Transverse colon (tissue), 4 donors: ENCODE measurements at places on chromosomes 1 and 21. TPM values are rescaled to one million over a fixed set of nuclear protein-coding genes. Genes with fewer than 3 reads are reported as not detected.

Gene RNU1-3
- under 0.01 TPM for total RNA-seq

Gene S100A10
- 273 TPM for total RNA-seq

DNA sequence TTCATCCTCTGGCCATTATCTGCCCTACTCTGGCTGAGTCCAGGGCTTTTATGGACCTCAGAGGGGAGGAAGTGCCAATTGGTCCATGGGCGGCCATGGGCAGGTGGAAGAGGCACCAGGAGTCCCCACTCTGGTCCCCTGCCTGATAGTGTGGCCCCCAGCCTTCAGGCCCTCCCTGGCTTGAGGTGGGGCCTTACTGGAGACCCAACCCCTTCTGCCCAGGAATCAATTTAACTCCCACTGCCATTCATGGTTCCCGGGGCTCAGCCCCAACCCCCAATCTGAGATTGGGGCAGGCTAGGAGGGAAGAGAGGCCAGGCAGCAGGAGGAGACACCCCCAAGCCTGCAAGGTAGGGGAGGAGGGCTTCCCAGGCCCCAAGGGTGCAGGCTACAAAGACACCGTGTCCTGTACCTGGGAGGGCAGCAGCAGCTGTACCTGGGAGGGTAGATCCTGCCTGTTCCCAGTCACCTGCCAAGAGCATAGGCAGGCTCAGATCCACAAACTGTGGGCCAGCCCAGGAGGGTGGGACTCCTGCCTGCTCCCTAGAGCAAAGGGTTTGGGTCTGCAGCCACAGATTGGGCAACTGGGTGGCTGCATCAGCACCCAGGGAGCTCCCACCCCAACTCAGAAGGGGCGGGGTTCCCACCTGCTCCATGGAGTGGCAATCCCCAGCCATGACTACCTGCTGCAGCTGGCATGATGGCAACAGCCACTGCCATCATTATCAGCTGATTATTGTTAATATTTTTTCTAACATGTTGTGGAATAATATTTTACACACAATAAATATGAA lies 1044.1 kb upstream of the B3GALT2 start:
- no peak overlapping the region for H3K27ac ChIP-seq
- no peaks in the 10 kb centered on the region for H3K36me3 ChIP-seq
- H3K4me1 ChIP-seq: no peaks in the 10 kb centered on the region
- no peaks in the 10 kb centered on the region for H3K27me3 ChIP-seq
- DNase-seq: no peak
- H3K4me3 ChIP-seq: no peak overlapping the region

DNA sequence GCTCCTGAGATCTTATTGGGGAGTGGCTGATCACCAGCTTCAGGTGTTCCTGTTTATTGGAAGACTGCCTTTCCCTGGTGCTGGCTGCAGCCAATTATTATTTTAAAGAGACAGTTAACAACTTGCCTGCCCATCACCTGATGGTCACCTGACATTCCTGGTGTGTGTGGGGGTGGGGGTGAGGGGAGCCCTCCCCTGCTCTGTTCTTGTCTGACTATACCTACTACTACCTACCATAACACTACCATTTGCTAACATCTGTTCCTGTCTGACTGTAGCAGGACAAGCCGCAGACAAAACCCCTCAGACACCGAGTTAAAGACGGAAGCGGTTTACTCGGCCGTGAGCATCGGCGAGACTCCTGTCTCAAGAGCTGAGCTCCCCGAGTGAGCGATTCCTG lies 54.9 kb upstream of the NBPF3 start:
- no peak for DNase-seq
- H3K4me3 ChIP-seq: no peak overlapping the region
- H3K27me3 ChIP-seq: peaks cover 14% of the 10 kb centered on the region
- no peaks in the 10 kb centered on the region for H3K4me1 ChIP-seq
- H3K27ac ChIP-seq: no peak overlapping the region

DNA sequence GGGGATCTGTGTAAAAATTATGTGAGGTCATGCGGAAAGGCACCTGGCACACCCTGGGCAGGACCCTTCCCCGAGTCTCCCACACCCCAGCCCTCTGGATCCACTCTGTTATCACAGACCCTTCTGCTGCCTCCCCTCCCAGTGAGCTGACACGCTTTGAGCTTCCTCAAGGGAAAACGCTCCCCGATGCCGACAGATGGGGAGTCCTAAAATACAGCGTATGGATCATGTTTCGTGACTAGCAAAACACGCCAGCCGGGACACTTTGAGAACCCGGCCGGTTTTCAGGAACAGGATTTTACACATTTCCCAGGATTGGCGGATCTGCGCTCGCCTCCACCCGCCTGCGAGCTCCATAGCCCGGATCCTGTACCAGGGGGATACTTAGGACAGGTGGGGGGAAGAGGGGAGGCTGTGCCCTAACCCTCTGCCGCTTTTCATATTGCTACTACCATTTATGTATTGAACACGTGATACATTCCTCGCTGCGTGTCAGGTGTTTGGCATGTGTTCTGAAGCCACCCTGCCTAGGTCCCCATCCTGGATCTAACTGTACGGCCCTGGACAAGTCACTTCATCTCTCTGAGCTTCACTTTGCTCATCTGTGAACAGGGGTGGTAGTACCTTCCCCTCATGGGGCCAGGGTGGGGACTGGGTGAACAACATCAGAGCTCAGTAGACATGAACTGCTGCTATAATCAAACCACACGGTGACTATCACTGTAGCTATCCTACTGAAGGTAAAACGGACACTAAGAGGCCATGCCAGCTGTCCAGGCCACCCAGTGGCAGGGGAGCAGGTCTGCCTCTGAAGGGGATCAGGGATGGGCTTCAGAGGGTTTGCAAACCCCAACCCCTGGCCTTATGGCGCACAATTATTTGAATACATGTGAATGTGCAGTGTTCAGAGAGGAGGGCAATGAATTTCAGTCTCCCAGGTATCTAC lies 63.2 kb downstream of the SSBP3 start:
- peaks cover 45% of the 10 kb centered on the region for H3K4me1 ChIP-seq
- H3K4me3 ChIP-seq: no peak overlapping the region
- H3K27me3 ChIP-seq: no peaks in the 10 kb centered on the region
- no peaks in the 10 kb centered on the region for H3K36me3 ChIP-seq

DNA sequence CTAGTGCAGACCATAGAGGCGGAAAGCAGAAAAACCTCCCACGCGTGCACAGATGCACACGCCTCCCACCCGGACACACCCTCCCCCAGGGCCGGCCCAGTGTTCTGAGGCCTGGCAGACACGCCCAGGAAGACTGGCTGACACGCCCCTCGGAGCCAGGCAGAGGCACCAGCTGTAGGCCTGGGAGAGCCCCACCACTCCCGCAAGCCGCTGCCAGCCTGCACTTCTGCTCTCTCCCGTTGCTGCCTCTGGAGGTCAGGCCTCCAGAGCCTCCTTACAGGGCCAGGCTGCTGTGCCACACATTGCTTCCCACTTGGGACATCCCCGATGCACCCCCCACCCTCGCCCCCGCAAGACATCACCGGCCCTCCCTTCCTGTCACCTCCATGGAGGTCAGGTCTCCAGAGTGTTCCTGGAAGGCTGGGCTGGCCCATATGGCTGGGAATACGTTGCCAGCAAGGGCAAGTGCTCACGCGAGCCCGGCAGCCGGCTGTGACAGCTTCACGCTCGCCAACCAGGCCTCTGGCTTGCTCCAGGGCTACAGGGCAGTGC lies 40.4 kb downstream of the CASZ1 start:
- peak; percentile 90 for DNase-seq
- H3K36me3 ChIP-seq: no peaks in the 10 kb centered on the region
- H3K27ac ChIP-seq: peak overlapping the region; percentile 87
- no peak overlapping the region for H3K4me3 ChIP-seq

GRCh38 chr1:56477164-56478111 lies 101.9 kb downstream of the PLPP3 start:
- H3K4me3 ChIP-seq: peak overlapping the region; percentile 44
- no peaks in the 10 kb centered on the region for H3K36me3 ChIP-seq
- H3K27me3 ChIP-seq: peaks cover 11% of the 10 kb centered on the region
- no peaks in the 10 kb centered on the region for H3K4me1 ChIP-seq
- peak; percentile 52 for DNase-seq

DNA sequence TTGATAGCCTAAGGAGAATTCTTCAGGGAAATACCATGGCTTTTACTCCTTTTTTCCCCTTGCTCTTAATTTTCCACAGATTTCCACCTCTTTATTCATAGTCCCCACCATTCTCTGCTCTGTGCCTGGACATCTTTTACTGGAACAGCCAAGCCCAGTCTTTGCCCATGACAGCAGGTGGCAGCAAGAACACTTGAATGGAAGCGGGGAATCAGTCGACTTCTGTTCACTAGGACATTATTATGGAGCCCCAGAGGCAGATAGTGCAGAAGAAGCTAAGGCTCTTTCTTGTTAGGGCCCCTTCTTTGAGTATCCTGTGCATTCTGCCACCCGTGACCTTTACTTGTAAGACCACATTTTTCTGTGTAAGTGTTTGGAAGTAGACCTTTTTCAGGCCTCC lies 6.3 kb downstream of the OR14I1 start:
- peak; percentile 48 for DNase-seq
- no peak overlapping the region for H3K4me3 ChIP-seq
- H3K4me1 ChIP-seq: no peaks in the 10 kb centered on the region
- no peak overlapping the region for H3K27ac ChIP-seq

DNA sequence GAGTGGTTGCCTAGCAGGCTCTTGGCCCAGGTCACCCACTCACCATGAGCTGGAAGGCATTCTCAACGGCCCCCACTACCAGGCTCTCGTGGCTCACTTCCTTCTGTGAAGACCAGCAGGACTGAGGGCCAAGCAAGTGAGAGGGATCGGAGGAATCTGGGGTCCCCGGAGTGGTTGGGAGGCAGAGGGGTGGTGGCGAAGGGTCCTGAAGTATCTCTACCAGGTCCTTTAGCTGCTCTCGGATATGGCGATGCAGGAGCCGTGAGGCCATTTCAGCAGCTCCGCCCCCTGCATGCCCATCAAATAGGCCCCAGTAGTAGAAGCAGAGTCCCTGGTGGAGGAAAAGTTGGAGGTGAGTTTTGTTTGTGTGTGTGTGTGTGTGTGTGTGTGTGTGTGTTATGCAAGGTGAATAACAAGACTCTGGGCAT lies 2.4 kb downstream of the PPM1J start:
- H3K4me1 ChIP-seq: peaks cover 21% of the 10 kb centered on the region
- H3K4me3 ChIP-seq: no peak overlapping the region
- no peaks in the 10 kb centered on the region for H3K36me3 ChIP-seq
- DNase-seq: no peak
- no peaks in the 10 kb centered on the region for H3K27me3 ChIP-seq
- H3K27ac ChIP-seq: no peak overlapping the region

DNA sequence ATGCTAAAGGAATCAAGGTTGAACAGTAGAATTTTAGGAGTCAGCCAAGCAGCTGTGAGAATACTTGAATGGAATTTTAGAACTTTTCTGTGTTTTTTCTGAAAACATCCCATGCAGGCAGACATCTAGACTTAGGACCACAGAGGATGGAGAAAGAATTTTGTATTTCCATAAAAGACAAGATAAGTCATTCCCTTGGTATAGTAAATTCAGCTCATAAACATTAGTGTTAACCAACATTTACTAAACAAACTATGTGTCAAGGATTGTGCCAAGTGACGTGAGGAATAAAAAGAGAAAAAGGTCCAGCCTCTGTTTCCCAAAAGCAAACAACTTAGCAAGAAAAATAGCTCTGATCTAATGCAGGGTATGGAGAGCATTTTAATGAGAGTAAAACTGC lies 210.2 kb upstream of the NR5A2 start:
- no peaks in the 10 kb centered on the region for H3K4me1 ChIP-seq
- H3K4me3 ChIP-seq: no peak overlapping the region
- H3K27me3 ChIP-seq: no peaks in the 10 kb centered on the region
- DNase-seq: no peak
- H3K36me3 ChIP-seq: no peaks in the 10 kb centered on the region
- no peak overlapping the region for H3K27ac ChIP-seq

DNA sequence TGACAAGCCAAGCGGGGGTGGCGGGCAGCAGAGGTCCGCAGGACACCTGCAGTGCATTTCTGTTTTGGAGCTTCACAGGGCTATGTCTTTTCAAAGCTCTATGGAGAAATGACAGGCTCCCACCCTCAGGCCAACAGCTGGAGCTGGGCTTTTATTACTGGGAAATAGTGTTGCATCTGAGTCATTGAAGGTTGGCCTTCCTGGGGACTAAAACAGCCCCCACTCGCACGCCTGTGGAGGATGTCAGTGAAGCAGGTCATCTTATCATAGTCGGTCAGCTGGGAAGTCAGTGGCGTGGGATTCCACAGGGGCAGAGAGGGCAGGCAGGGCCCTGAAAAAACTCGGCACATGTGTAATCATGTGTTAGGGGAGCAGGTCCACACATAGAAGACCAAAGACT lies 55.3 kb downstream of the NTPCR start:
- H3K36me3 ChIP-seq: no peaks in the 10 kb centered on the region
- H3K4me3 ChIP-seq: no peak overlapping the region
- no peaks in the 10 kb centered on the region for H3K4me1 ChIP-seq
- no peaks in the 10 kb centered on the region for H3K27me3 ChIP-seq
- no peak overlapping the region for H3K27ac ChIP-seq

- H3K27ac ChIP-seq: peak overlapping the region; percentile 99
- H3K4me3 ChIP-seq: peak overlapping the region; percentile 82
- no peaks in the 10 kb centered on the region for H3K36me3 ChIP-seq
- H3K4me1 ChIP-seq: peaks cover 21% of the 10 kb centered on the region
Observed at GRCh38 chr1:228164561-228165371, 838 bp upstream of the IBA57 start.

DNA sequence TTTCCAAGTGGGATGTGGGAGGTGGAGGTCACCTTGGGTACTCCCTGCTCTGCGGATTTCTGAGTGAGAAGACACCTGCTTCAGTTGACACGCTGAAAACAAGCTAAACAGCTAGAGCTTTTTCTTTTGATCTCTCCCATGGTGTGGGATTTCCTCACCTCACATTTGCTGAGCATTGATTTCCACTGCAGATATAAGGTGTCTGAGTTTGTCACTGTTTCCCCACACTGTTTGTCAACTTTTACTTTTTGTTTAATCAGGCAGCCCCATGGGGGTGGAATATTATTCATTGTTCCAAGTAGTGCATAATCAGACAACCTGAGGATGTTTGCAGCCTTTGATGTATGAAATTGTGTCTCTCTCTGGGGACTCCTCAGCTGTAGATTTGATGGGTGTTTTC lies 49.5 kb downstream of the FASLG start:
- H3K4me1 ChIP-seq: no peaks in the 10 kb centered on the region
- H3K4me3 ChIP-seq: no peak overlapping the region
- no peak for DNase-seq
- no peaks in the 10 kb centered on the region for H3K36me3 ChIP-seq

DNA sequence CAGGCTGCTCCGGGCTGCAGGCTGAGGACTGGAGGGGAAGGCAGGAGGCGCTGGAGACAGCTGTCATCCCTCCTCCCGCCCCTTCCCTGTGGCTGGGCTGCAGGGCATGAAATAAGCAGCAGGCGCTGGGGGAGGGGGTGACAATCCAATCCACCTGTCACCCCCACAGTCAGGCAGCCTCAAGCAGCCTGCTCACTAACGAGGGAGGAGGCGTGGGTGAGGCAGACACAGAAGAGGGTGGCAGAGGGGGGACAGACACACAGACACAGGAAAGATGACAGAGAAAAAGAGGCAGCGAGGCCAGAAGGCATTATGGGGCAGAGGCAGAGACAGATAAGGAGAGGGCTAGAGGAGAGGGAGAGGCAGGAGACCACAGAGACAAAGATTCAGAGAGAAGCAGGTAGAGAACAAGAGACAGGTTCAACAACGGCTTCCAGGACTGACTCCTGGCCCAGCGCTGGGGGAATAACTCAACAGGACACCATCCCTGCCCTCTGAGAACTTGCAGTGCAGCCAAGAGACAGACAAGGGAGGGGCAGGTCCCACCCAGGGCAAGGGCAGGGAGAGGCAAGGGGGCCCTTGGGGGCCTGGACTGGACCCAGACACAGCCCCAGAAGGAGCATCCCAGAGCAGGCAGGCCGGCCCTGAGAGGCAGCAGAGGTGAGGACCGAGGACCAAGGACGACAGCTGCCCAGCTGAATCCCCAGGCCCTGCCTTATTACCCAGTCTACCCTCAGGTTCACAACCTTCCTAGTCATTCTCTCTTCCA lies 11.2 kb downstream of the MEF2D start:
- H3K27ac ChIP-seq: peak overlapping the region; percentile 69
- DNase-seq: no peak
- peaks cover 82% of the 10 kb centered on the region for H3K4me1 ChIP-seq
- H3K36me3 ChIP-seq: no peaks in the 10 kb centered on the region
